ENCODE measurements at places on chromosomes 2 and 18.

- no peak for DNase-seq
Measured at GRCh38 chr2:218517434-218518206, 50.5 kb downstream of the USP37 start.

- no peak for DNase-seq
Measured at GRCh38 chr2:85503168-85503850, 35.7 kb upstream of the MAT2A start.

- DNase-seq, result no peak
Measured at GRCh38 chr2:221100467-221101089, 471.5 kb downstream of the EPHA4 start.

DNA sequence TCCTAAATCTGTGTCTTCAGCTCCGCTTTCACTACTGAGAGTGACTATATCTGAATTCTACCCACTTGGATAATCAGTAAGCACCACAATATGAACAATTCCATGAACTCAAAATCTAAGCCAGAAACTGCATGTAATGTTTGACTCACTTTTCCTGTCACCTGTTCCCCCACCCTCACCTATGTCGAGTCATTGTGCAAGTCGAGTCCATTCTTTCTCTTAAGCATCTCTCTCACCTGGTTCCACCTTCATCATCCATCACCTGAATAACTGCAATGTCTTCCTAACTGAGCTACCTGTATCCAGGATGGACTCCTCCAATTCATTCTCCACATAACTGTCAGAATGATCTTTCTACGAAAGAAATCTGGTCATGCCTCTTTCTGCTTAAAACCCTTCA is 58.2 kb downstream of the PPP1R1C start:
- no peak for DNase-seq

GRCh38 chr2:82790206-82791021 is 1668.7 kb downstream of the SUCLG1 start:
- DNase-seq, result no peak

DNA sequence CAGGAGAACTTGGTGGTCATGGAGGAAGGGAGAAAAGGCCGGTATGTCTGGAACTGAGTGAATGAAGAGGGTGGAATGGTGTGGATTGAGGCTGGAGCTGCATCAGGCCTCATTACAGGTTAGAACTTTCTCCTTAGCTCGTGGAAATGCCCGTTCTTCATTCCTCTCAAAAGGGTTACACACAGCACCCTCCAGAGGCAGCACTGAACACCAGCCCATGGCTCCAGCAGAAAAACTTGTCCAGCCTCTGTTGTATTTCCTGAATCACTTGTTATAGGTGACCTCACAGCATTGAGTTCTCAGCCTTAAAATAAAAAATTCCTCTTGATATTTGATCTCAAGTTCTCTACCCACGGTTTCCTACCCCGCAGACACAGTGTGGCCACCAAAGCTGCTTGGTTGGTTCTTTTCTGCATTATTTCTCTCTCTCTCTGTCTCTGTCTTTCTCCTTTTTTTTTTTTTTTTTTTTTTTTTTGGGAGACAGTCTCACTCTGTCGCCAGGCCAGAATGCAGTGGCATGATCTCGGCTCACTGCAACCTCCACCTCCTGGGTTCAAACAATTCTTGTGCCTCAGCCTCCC is 89.6 kb downstream of the ITGB1BP1 start:
- no peak for DNase-seq

GRCh38 chr18:11249391-11249790 is 100.0 kb upstream of the PIEZO2 start:
- no peak for DNase-seq

DNA sequence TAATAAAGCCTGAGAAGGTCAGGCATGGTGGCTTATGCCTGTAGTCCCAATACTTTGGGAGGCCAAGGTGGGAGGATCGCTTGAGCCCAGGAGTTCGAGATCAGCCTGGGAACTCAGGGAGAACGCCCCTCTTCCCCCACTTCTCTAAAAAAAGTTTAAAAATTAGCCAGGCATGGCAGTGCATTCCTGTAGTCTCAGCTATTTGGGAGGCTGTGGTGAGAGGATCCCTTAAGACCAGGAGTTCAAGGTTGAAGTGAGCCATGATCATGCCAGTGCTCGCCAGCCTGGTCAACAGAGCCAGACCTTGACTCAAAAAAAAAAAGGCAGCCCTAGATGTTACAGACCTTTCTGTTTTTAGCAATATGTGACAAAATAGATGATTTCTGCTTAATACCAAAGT is 83.4 kb downstream of the AP1S3 start:
- DNase-seq, result no peak

DNA sequence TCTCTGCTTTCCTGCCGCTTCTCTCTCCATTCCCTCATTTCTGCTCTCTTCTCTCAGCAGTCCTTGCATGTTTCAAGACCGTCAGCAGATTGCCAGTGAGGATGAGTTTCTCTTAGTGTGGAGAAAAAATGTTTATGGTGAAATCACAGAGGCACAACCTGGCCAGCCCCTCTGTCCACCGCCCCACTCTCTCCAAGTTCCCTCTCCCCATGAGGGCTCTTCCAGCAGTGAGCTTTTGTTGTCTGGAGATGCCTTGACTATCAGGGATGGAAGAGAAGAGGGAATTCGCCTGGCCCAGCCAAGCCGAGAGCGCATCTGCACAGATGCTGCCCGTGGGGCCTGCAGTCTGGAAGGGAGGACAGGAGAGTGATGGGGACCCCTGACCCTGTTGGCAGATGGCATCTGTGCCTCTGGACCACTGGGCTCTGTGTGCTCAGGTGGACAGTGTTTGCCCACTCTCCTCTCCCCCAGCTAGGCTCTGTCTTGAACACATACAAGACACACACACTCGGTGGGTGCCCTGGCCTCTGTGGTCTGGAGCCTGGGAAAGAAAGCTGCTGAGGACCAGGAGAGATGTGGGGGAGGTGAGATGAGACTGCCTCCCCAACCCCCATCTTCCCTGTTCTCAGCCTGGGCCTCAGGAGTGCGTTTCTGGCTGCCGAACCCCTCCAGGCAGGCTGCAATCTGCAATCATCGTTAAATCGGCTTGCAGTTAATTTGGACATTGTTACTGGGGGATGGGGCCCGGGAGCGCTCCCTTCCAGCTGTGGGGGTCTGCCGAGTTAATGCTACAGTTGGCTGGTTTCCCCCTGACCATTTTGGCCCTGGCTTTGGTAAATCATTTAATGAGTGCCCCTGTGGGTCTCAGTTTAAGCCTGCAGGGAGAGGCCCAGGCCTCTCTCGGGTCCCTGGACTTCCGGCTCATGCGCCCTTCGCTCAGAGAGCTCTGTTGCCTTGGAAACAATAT is 4.5 kb downstream of the ITM2C start:
- no peak for DNase-seq

GRCh38 chr2:46146866-46147502 is 150.2 kb upstream of the EPAS1 start:
- DNase-seq, result no peak

- no peak for DNase-seq
Measured at GRCh38 chr2:239159476-239159911, 241.3 kb downstream of the HDAC4 start.
